ENCODE measurements at places on chromosomes 7 and 10. TPM values are rescaled to one million over a fixed set of nuclear protein-coding genes. Genes with fewer than 3 reads are reported as not detected.

AGFG2 gene
- total RNA-seq = 28.5 TPM

CASTOR2 gene
- total RNA-seq = 14.7 TPM

PALD1 gene
- total RNA-seq = 177 TPM

PAPSS2 gene
- 102 TPM for total RNA-seq

SEC23IP gene
- total RNA-seq = 16.9 TPM

SPDYE2B gene
- not detected for total RNA-seq

ARHGAP21 gene
- 67.1 TPM for total RNA-seq

VCL gene
- 71.2 TPM for total RNA-seq

OGA gene
- total RNA-seq = 49.9 TPM

FAM25C gene
- not detected for total RNA-seq

CFAP58 gene
- total RNA-seq = 0.89 TPM

CHRM2 gene
- total RNA-seq = not detected

AKR1C8 gene
- not detected for total RNA-seq

All from dermis microvascular lymphatic vessel endothelial cell (primary cell).